ENCODE measurements at places on chromosomes 5 and 9. TPM values are rescaled to one million over a fixed set of nuclear protein-coding genes. Genes with fewer than 3 reads are reported as not detected.

The TMEM215 gene
- not detected for total RNA-seq

The WDR5 gene
- total RNA-seq, result 11.4 TPM

The PCDHGA4 gene
- total RNA-seq, result 0.92 TPM

The PLPP1 gene
- total RNA-seq, result 149 TPM

The TNFSF15 gene
- total RNA-seq, result 0.42 TPM

The ADAMTSL2 gene
- total RNA-seq, result 1.8 TPM

The MUSK gene
- 0.17 TPM for total RNA-seq

The CDKN2B gene
- total RNA-seq, result 0.33 TPM

The CORO2A gene
- 1.3 TPM for total RNA-seq

The EIF4E1B gene
- total RNA-seq, result not detected

The ANKRD34B gene
- total RNA-seq, result 0.05 TPM

The RASEF gene
- 1.5 TPM for total RNA-seq

The IFNE gene
- total RNA-seq, result not detected

The BTNL3 gene
- total RNA-seq, result 0.19 TPM

The UHRF2 gene
- total RNA-seq, result 34.1 TPM

The RAB14 gene
- total RNA-seq, result 42.8 TPM

The IFNA2 gene
- total RNA-seq, result not detected

The NUTM2F gene
- total RNA-seq, result under 0.01 TPM

The ZNF300 gene
- 0.84 TPM for total RNA-seq

The PURA gene
- 6.9 TPM for total RNA-seq

Measured in liver (tissue), 10 donors.